Right forelimb (tissue), 1 donor: ENCODE measurements at places on chromosomes 1 and 21.

DNA sequence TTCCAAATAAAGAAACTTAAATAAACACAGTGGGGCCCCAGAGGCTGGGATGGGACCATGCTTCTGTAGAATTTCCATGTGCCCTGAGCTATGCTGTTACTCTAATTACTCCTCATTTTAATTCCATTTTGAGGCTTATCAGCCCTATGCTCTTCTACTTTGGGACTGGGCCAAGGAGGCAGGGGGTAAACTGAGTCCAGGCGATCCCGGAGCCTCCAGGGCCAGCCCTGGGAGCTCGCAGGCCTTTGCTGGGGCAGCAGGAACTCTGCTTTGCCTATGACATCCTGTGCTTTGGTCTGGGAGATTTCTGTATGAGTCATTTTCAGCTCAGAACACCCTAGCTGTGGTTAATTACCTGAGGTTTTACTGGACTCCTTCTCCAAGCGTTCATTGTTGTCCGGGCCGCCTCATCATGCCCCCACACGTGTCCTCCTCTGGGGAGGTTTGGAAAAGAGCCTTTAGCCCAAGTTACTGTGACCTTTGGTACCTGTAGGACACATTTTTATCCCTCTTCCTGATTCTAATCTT is 95.7 kb downstream of the RHOU start:
- DNase-seq: peak; percentile 32

DNA sequence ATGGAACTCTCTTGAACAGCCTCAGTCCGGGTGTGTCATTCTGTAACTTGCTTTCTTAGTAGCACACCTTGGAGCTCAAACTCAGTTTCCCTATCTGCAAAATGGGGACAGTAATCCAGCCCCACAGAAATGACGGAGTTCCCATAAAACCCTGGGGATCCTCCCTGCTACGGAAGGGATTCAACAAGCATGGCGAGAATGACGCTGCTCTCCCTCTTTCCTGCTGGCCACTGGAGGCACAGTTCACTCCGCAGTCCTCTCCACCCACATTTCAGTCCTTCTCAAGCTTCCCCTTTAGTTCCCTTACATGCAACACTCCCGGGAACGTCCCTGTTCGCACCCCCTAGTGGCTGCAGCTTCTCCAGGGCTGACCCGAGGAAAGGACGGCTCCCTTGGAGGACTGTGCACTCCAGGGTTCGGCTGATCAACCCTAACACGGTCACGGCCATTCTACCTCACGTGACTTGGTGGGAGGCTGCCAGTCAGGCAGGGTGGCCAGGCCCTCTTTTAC is 20.6 kb downstream of the RUNX3 start:
- no peak for DNase-seq

DNA sequence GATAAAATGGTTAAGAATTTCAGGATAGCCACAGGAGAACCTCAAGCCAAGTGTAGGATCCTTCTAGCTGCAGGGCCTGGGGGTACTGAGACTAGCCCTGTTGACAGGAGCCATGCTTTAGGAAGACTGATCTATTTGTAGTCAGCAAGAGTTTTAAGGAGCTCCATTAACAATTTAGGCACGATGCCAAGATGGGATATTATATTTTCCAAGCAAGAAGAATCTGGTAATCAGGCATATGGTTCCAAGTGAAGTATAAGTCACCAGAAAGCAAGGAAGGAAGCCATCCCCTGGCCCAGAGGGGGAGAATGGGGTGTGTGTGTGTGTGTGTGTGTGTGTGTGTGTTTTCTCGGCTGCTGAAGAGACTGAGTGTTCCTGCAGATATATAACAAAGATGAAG is 7.0 kb downstream of the IFNAR2 start:
- no peak for DNase-seq

GRCh38 chr1:111399792-111400610 is 27.5 kb downstream of the OVGP1 start:
- peak; percentile 48 for DNase-seq

- no peak for DNase-seq
These were observed 57.9 kb upstream of the ENAH start for GRCh38 chr1:225710804-225711203.

- no peak for DNase-seq
These were observed 31.1 kb upstream of the HSD3B1 start for GRCh38 chr1:119475866-119476439.

- no peak for DNase-seq
These were observed 67.7 kb upstream of the WNT4 start for GRCh38 chr1:22210636-22211035.

DNA sequence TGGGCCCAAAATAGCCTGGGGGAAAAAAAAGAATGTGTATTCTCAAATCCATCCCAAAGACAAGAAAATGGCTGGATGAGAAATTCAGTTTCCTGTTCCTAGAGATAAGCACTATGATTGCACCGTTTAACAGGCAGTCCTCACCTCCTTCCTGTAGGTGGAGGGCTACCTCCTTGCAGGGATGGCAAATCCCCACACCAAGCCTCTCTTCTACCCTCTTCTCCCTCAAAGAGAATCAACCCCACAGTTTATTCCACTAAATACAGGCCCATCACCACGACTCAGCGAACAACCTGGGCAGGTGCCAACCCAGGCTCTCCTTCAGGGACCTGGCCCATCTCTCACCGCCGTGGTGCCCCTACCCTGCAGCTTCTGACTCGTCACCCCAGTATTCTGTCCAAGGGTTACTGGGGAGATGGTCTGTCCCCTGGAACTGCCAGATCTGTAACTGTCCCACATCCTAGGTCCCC is 3.4 kb upstream of the CHD5 start:
- no peak for DNase-seq

GRCh38 chr1:204605791-204606190 is 79.7 kb downstream of the LRRN2 start:
- no peak for DNase-seq

DNA sequence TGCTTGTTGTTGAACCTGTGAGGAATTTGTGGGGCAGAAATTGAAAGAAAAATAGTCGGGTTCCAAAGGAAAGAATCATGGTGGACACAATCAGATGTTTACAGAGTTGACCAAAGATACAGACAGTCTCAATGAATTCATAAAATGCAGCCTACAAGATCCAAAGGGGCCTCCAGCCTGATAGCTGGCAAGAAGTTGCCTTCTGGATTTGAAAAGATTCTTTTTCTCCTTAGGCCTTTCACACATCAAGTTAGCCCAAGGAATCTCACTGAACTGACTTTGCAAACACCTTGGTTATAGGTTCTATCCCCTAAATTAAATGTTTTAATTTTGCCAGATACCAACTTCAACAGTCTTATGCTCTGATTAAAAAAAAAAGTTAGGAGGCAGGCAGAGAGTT is 21.5 kb downstream of the SLAMF1 start:
- no peak for DNase-seq

DNA sequence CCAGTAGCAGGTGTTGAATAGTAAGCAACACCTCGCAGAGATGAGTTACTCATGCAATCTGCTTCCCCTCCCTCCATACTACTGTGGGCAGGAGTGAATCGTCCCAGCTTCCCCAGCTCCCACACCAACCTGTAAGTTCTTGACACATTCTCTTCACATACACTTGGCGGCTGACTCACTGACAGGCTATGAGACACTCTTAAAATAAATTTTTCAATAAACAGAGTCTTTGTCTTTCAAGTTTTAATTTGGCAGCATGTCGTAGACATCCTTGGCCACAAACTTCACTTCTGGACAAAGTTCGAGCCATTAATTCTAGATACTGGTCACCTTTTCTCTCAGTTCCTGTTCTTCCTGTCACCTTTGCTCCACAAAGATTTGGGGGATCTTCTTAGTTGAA is 290.7 kb downstream of the TM2D1 start:
- no peak for DNase-seq

- no peak for DNase-seq
These were observed 166.8 kb downstream of the HIVEP3 start for GRCh38 chr1:41751804-41752513.

DNA sequence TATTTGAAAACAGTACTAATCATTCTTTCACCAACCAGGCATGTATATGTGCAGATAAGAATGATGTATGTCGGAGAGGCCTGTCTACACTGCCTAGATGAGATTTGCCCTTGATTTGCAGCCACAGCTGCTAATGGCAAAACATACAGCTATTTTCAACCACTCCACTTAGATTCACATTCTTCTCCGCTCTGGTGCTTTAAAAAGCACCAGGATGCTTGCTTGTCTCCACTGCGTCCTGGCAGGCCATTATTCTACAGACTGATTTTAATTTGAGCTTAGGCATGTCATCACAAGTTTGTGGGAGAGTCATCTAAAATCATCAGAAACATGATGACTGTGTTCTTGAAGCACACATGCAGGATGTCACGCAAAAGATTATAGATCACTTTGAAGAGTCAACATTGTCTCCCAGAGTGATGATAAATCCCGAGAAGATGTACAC is 119.0 kb upstream of the NRIP1 start:
- DNase-seq: no peak

GRCh38 chr21:39686646-39687468 is 58.1 kb upstream of the IGSF5 start:
- DNase-seq: no peak

DNA sequence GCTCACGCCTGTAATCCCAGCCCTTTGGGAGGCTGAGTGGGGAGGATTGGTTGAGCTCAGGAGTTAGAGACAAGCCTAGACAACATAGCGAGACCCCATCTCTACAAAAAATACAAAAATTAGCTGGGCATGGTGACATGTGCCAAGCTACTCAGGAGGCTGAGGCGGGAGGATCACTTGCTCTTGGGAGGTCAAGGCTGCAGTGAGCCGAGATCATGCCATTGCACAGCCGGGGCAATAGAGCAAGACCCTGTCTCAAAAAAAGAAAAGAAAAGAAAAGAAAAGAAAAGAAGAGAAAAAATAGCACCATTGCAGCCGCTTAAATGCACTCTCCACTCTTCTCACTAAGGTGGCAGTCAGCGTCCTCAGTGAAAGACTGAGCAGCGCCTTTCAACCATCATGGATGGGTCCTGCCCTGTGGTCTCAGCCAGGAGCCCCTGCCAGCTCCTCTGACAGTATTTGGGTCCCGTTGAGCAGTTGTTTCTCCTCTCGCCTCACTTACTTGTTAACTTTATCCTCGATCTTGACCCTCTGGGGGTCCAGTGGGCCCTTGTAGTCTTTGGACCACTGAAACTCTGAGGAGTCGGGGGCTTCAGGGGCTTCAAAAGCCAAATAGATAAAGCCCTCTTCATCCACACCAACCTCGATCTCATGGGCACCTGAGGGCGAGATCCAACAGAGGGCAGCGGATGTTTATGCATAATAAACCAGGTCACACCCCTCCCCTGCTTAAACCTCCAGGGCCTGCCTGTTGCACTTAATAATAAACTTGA is 36.9 kb downstream of the MYOM3 start:
- no peak for DNase-seq

GRCh38 chr1:21329209-21329844 is 39.1 kb upstream of the ECE1 start:
- DNase-seq: no peak

GRCh38 chr1:212597487-212597886 is 11.1 kb upstream of the ATF3 start:
- DNase-seq: no peak

DNA sequence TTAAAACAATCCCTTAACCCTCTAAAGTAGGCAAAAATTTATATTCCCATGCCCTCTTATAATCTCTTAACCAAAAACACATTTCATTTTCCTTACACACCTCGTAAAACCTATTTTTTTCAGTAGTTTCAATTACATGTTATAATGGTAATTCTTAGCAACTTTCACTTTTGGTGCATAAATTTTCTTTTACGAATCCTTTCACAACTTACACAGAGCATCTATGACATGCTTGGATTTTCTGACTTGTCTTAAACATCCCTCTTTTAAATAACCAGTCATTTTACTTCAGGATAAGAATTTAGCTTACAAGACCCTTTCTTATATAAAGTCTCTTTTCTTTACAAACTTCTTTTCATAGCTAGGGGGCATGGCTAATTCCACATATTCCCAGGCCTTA is 8.9 kb upstream of the MRPL55 start:
- DNase-seq: no peak

DNA sequence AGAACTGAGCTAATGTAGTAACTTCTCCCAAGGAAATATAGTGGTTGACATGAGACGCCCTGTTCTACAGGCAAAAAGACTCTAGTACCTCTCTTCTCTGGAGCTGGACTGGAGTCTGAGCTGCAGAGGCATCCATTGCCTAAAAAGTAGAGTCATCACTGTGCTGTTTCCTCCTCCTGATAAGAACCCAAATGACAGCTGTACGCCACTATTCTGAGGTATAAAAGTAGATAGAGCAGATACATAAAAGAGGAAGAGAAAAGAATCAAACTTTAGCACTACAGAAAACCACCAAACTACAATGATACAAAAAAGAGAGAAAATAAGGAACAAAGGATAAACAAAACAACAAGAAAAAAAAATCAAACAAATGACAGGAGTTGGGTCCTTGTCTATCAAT is 1568.8 kb downstream of the PLA2G4A start:
- no peak for DNase-seq

- no peak for DNase-seq
These were observed 675.7 kb upstream of the CHRM3 start for GRCh38 chr1:238710697-238711096.

DNA sequence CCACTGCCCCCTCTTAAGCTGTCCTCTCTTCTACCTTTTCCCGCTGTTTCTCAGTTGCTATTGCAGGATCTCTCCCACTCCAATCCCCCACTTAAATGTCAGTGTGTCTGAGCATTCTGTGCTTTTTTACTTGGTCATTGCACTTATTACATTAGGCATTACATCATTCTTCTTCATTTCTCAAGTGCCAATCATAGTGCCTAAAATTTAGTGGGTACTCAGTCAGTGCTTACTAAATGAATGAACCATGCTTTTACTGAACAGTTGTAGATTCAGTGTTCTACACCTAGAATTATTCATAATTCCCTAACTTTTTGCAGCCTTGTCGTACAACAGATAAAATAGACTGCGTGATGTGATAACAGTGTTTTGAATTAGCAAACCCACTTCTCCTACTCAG is 19.4 kb downstream of the ARMH1 start:
- no peak for DNase-seq

DNA sequence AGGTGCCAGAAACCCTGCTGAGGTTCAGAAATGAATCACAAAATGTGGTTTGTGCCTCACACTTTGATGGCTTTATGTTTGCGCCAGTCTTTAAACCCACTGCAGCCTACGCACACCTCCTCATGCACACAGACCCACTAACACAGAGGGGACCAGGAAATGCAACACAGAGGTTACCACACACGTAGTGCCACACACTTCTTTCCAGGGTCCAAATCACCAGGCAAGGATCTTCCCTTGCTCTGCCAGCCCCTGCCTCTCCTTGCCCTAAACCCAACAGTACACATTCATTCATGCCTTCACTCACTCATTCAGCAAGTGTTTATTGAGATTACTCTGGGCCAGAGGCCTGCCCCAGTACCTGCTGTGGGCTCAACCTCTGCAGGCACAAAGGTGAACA is 17.5 kb downstream of the MAB21L3 start:
- no peak for DNase-seq

DNA sequence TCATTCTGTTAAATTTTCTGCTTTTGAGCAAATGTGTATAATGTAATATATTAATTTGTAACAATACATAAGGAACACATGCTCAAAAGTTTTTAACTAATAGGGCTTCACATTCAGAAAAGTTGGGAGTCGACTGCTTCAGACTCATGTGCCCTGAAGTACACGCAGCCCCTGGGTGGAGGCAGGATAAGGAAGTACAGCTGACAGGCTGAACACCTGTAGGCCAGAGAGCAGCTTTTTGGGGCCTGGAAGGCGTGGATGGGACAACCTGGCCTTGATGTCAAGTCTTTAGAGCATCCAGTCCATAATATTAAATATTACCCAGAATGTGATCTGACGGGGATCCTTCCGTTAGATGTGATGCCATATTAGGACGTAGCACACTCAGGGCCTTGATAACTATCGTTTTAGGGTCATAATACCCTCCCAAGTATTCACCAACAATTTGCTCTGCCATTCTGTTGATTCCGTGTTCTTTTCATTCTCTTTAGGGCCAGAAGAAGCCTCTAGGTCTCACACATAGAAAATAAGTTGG is 485.2 kb downstream of the SIPA1L2 start:
- no peak for DNase-seq
